ENCODE measurements at places on chromosomes 5 and 9.

GRCh38 chr5:117590944-117591343 lies 1016.3 kb upstream of the SEMA6A start:
- no peak for DNase-seq

DNA sequence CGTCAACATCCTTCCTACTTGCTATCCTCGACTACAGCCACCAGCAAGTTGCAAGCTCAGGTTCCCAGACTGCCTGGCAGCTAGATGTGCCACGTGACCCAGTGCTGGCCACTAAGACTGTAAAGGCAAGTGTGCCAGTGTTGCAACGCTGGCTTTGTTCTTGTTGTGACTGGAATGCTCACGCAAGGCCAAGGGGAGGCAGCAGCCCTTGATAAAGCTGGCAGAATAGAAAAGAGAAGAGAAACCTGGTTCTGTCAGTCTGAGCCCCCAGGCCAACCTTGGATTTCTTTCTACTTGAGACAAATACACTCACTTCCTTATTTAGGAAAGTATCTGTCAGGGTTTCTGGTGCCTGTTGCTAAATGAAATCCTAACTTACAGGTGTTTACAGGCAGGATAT lies 113.0 kb downstream of the KLHL3 start:
- DNase-seq, result peak; percentile 11

GRCh38 chr5:152309926-152310450 lies 95.1 kb downstream of the NMUR2 start:
- DNase-seq, result no peak

- DNase-seq, result no peak
These were observed 153.1 kb downstream of the FOCAD start for GRCh38 chr9:20837166-20837565.

- no peak for DNase-seq
These were observed 93.9 kb downstream of the SLC25A46 start for GRCh38 chr5:110832683-110833082.

DNA sequence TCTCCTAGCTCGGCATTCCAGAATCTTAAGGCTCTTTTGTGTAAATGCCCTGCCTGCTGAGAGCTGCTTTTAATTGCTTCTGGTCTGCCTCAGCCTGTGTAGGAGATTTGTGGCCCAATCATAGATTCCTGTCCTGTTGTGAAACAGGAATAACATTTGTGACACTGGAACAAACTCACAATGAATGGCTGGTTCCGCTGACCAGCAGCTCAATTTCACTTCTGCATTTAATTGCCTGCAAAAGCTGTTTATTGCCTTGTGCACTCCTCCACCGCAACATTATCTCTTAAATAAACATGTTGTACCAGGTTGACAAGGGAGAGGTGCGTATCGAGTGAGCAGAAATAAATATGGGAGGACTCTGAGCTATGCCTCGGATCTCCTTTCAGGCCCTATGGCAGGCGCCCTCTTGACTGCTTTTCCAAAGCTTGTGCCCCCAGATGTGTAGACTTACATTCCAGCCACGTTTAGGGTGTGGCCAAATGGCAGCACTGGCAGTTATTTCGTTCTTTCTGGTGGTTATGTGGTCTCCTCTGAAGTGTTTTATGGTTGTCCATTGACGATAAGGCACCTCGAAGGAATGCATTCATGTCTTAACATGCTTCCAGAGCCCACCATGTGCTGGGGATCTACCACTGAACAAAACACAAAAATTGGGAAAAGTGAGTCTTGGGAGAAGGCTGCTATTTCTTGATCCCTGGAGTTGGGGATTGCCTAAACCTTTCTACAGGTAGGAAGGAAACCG lies 58.1 kb downstream of the DMRT1 start:
- DNase-seq, result peak; percentile 12

GRCh38 chr9:86893811-86894490 lies 53.4 kb downstream of the GAS1 start:
- DNase-seq, result no peak

DNA sequence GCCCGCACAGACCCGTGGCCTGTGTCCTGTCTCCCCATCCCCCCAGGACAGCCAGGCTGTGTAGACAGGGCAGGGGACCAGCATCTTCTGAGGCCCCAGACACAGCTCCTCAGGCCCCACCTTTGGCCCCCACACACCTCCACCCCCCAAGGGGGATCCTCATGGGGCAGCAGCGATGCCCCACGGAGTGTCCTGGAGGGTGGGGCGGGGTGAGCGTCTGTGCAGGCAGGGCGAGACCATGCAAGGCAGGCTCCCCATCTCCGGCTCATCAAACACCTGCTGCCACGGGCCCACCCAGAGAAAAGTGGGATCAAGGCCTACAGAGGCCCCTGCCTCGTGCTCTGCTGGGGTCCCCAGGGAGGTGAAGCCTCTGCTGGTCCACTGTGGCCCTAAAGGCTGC lies 118.7 kb upstream of the FOXD4L5 start:
- no peak for DNase-seq

GRCh38 chr5:122951658-122952057 lies 84.9 kb downstream of the PPIC start:
- no peak for DNase-seq

- DNase-seq, result no peak
These were observed 145.2 kb downstream of the SIL1 start for GRCh38 chr5:139052975-139053374.

DNA sequence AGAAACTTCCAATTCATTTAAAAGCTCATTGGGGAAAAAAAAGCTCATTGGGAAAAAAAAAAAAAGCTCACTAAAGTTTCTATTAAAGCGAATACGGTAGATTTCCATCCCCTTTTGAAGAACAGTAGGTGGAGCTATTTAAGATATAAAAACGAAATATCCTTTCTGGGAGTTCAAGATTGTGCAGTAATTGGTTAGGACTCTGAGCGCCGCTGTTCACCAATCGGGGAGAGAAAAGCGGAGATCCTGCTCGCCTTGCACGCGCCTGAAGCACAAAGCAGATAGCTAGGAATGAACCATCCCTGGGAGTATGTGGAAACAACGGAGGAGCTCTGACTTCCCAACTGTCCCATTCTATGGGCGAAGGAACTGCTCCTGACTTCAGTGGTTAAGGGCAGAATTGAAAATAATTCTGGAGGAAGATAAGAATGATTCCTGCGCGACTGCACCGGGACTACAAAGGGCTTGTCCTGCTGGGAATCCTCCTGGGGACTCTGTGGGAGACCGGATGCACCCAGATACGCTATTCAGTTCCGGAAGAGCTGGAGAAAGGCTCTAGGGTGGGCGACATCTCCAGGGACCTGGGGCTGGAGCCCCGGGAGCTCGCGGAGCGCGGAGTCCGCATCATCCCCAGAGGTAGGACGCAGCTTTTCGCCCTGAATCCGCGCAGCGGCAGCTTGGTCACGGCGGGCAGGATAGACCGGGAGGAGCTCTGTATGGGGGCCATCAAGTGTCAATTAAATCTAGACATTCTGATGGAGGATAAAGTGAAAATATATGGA lies at the start of gene PCDHGA12:
TSS of gene PCDHGA12 (plus strand) at position 176 of the 782 bp plus-strand sequence. CDS start at position 429, 253 bp downstream.
- peak; percentile 30 for DNase-seq

All from CD4-positive, alpha-beta T cell treated with Interleukin-1 beta for 1 hour (primary cell).